ENCODE measurements at places on chromosomes 11 and 22. TPM values are rescaled to one million over a fixed set of nuclear protein-coding genes. Genes with fewer than 3 reads are reported as not detected.

Gene SYT12
- total RNA-seq = 0.58 TPM

Gene SLC22A9
- not detected for total RNA-seq

Gene CASP12
- total RNA-seq = not detected

Gene VSIG2
- total RNA-seq = 0.40 TPM

Gene LRRC10B
- total RNA-seq = not detected

Gene HTR3B
- not detected for total RNA-seq

Gene CECR2
- 2.5 TPM for total RNA-seq

Gene TSPAN32
- total RNA-seq = not detected

DNA sequence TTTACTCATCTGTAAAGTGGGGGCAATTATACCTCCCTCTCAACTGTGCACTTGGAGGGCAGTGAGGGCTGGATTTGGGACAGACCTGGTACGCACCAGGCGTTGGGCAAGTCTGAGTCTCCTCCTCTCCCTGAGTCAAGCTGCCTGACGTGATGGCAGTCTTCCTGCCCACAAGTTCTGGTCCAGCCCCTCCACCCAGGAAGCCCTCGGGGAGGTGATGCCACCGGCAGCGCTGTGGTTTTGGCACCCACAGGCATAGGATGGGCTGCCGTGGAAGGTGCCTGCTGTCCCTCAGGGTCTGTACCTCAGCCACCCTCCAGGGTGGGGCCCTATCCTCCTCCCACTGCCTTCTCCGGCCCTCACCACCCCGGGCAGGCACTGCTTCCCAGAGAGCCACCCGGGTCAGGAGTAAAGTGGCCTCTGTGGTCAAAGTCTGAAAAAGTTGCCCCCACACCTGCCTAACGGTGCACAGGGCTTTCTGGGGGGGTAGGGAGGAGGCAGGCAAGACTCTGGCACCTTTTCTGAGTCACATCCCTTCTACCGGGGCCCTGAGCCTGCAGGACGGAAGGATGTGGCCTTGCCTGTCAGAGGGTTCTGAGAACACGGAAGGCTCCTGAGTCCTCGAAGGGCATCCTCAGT is 6.5 kb upstream of the APOBEC3H start:
- DNase-seq = no peak

DNA sequence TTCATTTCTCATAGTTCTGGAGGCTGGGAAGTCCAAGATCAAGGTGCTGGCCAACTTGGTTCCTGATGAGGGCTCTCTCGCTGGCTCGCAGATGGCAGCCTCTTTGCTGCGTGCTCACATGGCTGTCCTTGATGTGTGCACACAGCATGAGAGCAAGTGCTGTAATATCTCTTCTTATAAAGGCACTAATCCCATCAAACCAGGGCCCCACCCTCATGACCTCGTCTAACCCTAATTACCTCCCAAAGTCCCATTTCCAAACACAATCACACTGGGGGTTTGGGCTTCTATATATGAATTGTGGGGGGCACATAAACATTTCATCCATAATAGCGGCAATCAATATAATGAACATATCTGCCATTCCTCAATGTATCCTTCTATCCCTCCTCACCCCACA is 1062.1 kb downstream of the BRD1 start:
- DNase-seq = no peak

GRCh38 chr11:44988981-44989635 is 38.4 kb upstream of the TP53I11 start:
- no peak for DNase-seq

DNA sequence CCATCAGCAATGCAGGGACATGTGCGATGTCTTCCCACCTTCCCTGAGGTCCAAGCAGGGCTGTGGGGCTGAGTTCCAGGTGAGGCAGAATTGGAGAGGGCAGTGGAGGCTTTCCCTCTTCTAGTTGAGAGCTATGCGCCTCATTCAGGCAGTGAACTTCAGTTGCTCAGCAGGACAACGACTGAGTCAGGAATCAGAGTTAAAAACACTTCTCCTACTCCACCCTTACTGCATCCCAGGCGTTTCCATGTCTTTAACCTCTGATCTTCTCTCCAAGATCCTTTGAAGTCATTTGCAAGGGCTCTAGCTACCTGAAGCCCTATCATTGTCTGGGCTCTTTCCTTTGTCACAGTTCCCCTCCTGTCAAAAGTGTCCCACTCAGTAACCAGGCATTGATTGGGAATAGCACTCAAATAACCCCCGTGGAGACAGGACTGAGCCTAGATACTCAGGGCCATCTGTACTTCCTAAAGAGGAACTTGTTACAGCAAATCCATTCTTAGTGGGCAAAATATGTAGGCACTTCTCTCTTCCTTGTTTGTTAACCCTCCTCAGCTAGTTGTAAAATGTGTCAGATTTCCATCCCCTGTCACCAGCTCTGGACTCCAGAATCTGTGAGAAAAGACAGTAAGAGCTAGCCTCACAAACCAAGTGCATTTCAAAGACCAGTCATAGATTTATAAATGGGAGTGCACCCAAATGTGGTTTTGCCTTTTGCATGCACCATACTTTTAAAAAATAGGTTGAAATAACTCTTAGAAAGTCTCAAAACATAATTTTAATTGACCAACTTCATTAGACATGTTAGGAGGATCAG is 72.5 kb upstream of the MYO18B start:
- no peak for DNase-seq

DNA sequence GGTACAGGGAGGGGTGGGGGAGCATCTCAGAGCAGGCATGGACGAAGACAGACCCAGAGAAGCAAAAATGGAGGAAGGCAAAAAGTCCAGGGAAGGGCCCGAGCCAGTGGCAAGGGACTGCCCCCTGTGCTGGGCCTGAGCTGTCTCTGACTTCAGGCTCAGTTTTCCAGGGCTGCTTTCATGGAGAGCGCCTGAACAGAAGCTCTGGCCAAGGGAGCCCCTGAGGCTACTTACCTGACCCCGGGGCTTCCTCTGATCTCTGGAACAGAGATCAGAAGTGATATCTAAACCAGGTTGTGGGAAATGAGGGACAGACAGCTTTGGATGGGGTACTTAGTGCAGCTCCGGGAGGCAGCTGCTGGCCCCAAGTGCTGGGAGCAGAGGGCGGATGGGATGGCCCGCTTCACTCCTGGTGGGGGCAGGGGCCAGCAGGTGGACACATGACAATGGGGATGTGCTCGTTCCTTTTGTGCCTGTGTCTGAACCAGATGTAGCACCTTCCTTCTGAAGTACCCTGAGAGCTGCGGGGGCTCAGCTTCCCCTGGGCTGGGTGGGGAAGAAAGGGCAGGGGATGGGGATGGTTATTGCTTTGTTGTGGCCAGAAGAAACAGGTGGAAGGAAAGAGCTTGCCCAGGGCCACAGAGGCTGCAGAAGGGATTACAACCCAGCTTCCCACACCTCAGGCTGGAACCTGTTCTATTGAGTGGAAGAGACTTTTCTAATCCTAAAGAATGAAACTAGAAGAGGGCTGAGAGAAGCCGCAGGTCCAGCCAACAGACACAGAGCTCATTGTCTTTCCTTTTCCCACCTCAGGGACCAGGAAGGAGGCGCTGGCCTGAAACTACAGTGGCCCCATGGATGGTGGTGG is 5.7 kb downstream of the LRRC10B start:
- no peak for DNase-seq

DNA sequence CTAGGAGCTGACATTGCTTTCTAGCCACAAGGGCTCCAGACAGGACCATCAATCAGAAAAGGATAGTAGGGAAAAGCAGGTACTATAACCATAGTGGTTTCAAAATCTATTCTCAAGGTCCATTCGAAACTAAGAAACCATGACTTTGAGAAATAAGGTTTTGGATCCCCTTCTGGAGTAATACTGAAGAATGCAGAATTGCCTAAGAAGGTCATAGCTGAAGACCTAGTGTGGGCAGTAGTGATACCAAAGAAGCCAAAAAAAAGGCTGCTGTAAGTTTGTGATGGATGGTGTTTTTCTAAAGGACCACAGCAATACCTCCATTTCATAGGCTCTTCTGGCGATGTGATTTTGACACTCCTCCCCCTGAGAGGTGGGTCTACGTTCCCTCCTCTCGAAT is 163.1 kb downstream of the MAML2 start:
- DNase-seq = no peak

DNA sequence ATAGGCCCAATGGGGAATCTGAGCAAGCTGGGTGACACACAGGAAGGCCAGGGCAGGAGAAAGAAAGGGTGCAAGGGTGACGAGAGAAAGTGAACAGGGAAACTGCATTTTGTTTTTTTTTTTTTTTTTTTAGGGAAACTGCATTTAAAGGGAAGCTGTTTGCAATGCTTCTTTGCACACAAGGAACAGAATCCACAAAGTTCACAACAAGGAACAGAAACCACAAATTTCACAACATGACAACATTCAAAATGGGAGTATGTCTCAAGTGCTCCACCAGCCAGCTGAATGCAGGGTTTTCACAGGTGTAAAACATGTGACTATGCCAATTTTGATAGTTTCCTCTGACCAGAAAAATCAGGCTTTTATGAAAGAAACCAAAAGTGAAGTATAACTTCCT is 6.8 kb upstream of the PLAAT3 start:
- DNase-seq = no peak

GRCh38 chr22:39518144-39518786 is 2.1 kb upstream of the ATF4 start:
- DNase-seq = no peak

GRCh38 chr11:38460429-38460828 is 1862.4 kb upstream of the RAG2 start:
- no peak for DNase-seq

DNA sequence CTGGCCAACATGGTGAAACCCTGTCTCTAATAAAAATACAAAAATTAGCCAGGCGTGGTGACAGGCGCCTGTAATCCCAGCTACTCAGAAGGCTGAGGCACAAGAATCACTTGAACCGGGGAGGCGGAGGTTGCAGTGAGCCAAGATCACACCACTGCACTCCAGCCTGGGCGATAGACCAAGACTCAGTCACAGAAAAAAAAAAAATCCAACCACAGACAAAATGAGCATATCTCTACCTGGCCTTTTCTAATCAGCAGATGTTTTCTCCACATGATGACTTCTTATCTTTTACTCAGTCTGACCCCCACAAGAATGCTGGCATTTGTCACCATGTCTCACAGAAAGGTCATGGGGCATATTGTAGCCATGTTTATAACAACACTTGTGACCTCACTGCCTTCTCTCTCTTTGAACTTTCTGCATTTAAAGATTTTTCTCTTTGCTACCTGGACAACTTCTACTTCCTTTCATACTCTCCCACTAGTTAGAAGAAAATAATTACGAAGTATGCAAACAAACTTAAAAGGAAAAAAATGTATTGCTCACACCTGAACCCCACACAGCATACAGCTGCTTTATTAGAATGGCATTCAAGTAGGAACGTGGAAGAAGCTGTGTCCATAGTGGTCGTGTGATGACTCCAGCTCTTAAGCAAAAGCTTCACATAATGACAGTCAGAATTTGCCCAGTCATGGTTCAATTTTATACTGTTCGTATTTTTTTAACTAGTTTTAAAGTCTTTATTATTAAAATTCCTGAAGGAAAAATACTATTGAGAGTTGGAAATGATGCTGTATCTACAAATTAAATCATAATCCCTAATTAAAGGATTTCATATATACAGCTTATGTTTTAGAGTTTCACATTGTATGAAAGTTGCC is 65.4 kb downstream of the ZC3H12C start:
- DNase-seq = no peak

DNA sequence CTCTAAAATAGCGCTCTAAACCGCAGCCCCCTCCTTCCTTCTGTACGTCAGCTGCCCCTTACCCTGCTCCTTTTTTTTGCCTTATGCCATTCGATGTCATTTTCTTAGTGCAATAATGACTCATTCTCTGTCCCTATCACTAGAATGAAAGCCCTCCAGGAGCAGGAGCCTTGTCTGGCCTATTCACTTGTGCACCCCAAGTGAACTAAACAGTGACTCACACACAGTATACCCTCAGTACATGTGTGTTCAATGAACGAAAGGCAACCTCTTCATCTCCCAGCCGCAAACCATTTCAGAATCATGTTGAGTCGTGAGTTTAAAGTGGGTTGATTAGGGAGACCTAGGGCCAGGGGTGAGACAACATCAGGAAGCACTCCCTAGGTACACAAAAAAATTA is 50.7 kb upstream of the SPATA19 start:
- DNase-seq = no peak

- no peak for DNase-seq
These were observed 194.7 kb downstream of the OR4A47 start for GRCh38 chr11:48683226-48683720.

GRCh38 chr11:72216638-72217037 is at the start of gene FOLR2:
Gene FOLR2, plus strand, starts transcription at chr11:72216794. Its CDS starts 1,791 bp downstream, at chr11:72218585.
- no peak for DNase-seq

DNA sequence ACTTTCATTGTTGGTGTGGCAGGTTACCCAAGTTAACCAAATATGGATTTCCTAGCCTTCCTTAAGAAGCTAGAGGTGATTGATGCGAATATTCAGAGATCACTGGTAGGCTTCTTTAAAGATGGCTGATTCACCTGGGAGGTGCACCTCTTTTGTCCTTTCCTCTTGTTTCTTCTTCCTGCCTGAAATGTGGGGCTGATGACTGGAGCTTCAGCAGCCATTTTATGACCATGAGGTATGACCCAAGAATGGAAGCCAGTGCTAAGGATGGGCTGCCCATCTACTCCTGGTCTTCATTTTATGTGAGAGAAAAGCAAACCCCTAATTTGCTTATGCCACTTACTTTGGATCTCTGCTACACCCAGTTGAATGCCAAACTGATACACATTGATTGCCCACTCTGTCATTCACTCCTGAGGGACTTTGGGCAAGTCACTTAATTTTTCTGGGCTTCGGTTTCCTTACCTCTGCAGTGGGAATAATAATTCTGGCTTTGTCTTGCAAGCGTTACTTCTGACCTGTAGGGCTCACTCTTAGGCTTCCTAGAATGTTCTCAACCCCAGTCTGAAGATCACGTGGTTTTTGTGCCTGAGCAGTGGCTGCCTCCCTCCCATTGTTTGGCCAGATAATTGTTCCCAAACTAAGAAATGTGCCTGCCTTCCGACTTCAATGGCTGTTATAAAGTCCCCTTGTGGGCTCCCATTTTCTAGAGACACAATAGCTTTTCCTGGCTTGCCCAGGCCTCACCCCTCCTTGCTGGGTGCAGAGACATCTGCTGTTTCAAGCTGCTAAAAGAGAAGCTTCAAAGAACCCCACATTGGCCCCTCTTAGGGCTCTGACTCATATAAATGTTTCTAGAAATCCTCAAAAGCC is 243.1 kb downstream of the ST3GAL4 start:
- DNase-seq = no peak

DNA sequence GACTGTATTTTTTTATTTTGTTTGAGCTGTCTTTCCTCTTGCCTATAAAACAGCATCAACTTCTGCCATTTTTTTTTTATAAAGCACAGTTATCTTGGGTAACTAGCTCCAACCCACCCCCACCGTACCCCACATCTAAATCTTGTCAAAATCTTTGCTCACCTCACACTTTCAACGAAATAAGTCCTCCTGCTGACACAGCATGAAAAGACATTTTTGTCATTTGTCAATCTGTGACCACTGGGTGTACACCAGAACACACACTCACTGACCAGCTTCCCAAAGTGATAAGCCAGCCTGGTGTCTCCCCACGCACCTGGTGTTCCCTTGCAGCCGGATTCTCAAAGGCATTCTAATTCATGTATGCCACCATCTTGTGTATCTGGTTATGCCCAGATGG is 1.7 kb upstream of the TECTA start:
- DNase-seq = no peak
